ENCODE measurements at places on chromosomes 5 and 9.

- DNase-seq, result no peak
Measured at GRCh38 chr9:114899461-114899860, 30.9 kb downstream of the TNFSF8 start.

GRCh38 chr9:95783426-95783975, 92.0 kb upstream of the ERCC6L2 start:
- no peak for DNase-seq

DNA sequence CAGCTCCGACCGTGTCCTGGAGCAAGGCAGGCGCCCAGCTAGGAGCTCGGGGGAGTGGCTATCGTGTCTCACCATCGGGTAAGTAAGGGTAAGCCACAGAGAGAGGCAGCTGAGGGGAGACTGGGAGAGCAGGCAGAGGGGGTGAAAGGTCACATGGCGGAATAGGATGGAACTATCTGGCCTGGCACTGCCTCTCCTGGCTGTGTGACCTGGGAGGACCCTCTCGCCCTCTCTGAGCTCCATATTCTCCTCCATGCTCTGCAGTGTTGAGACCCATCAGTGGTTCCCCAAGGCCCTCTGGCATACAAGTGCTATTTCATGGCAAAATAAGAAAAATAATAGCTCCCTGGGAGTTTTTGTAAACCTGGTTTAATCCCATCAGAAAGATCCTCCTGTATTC, 43.9 kb upstream of the ASS1 start:
- no peak for DNase-seq

DNA sequence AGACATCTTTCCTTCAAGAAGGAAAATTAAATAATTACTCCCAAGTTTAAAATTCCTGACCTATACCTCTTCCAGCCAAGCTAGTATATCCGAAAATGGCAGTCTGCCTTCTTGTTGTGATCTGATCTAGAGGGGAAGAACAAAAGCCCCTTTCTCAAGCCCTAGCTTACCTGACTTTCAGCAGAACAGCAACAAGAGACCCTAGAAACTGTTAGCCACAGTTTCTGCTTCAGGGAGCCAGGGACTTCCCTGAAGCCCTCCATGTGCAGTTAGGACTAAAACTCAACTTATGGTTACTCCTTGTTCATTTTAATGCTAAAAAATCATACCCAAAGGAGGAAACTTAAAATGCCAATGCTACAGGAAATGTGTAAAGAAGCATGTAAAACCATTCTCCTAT, 366.7 kb upstream of the CTNND2 start:
- DNase-seq, result no peak

DNA sequence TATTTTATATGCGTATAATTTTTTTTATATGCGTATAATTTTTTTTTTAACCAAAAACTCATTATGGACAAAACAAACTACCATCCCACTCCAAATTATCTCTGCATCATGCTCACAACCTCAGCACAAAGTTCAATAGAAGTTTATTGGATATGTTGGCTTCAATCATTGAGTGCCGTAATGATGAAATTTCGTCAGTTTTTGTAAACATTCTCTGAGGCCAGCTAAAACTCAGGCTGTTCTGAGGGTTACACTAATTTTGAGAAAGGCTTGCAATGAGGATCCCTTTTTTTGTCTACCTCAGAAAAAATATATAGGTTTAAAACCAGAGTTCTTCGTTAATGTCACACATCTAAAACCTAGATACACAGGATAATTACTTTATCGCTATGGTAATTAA, 1253.2 kb downstream of the EFNA5 start:
- DNase-seq, result no peak

DNA sequence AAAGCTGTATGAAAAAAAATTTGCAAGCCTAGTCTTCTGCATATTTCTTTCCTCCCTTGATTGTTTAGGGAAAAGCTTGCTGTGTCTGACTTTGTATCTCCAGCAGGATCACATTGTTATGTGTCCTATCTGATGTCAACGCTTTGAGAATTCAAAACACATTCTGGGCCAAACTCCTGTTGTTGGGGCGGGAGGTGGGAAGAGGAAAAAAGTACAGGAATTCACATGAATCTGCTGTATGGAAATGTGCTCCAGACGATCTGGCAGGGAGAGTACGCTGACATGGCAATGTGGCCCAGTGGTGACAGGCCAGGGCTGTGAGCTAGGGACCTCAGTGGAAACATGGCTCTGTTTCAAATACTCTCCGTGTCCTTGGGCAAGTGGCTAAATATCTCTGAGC, 87.4 kb upstream of the GNA14 start:
- DNase-seq, result no peak

- DNase-seq, result no peak
Measured at GRCh38 chr5:34895641-34896419, 19.5 kb downstream of the RAD1 start.

- DNase-seq, result no peak
Measured at GRCh38 chr5:10743526-10743925, 17.5 kb downstream of the DAP start.

- no peak for DNase-seq
Measured at GRCh38 chr9:132673355-132673754, 3.1 kb downstream of the GTF3C4 start.
